Cerebellum (tissue), 4 donors: ENCODE measurements at places on chromosomes 12 and 14. TPM values are rescaled to one million over a fixed set of nuclear protein-coding genes. Genes with fewer than 3 reads are reported as not detected.

The TMEM132C gene
- total RNA-seq: 21.4 TPM

DNA sequence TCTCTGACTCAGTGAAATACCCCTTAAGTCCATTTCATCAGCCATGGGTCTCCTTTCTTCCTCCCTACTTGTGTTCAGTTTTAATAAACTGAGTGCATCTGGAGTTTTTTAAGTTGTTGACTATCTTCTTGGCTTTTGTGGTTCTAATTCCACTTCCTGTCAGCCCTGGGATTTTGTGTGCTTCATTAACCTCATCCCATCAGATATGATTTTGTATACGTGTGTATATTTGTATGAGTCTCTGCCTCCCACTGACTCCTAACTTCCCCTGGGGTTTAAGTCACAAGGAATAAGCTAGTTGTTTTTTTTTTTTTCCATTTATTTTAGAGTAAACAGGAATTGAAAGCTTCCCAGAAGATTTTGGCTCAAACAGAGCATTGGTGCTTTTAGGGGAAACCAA, 62.7 kb downstream of the TTLL5 start:
- no peak for DNase-seq

DNA sequence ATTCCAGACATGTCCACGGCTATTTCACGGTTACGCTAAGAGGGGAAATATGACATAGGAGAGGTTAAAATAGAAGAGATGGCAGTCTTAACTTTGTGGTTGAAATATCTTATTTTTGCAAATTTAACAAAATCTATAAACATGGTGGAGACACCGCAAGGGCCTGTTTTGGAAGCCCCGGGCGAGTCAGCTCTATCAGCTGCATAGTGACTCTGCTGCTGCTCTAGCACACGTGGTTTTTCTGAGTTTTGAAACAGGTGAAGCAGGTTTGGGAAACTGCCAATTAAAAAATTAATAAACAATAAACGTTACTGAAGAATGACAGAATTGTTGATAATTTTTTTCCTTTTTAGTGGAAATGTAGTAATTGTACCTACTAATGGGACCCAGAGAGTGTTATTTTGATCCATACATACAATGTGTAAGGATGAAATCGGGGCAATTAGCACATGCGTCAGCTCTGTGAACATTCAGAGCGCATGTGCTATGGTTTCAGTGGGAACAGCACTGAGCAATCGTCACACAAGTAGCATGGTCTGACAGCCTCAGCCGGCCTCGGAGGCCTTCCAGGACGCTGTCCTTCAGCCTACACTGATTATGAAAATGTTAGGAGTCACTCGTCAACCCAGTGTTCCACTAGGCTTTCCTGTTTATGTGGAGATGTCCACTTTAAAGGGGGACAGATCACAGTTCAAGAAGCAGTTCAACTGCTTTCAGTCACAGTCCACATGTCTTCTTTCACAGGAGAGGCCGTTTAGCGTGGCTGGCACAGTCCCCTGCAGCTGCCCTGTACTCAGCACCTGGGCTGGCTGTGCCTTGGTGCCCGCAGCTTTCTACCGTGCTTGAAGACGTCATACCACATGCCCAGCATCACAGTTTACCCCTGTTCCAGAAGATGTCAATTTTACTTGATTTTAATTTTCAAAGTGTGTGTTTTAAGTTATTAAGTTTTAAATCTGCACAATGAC, 51.8 kb downstream of the MOK start:
- no peak for DNase-seq

The BTG1 gene
- 47.0 TPM for total RNA-seq

GRCh38 chr12:21296348-21296747, 38.4 kb downstream of the SLCO1A2 start:
- no peak for DNase-seq

- no peak for DNase-seq
Measured at GRCh38 chr14:38389681-38390080, 133.8 kb upstream of the CLEC14A start.

DNA sequence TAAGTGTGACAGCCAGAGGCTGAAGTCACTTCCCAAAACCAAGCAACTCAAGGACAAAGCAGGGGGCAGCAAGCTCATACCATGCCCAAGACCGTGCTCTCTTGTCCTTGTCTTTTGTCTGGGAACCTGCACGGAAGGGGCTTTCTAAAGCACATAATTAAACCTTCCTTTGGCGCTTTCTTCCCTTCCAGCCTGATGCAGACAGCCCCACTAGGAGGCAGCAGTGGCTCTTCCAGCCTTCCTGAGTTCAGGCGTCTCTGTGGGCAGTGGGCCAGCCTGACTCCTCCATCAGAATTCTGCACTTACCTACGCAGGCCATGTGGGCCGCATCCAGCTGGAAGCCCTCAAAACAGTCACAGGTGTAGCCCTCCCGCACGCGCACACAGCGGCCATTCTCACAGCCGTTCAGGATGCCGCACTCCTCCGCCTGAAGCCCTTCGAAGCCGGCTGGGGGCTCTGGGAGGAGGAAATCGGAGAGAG, 7.6 kb downstream of the ISCA2 start:
- DNase-seq: peak; percentile 74

DNA sequence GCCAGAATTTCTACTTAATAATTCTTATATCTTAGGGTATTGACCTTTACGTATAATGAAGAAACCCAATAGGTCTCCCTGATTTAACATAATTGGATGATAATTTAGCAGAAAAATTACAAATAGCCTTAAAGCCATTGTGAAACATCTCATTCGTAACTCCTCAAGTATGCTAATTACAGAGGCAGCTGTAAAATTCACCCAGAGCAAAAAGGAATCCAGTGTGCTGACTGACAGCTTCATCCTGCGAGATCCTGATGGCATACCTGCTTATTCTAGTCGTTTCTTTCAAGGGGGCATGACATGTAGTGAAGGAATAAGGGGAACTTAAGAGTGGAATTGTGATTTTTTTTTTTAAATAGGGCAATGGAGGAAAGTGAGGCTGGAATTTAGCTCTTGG, 291.5 kb downstream of the FUT8 start:
- DNase-seq: no peak

GRCh38 chr14:105733081-105734065, 207.0 kb downstream of the TMEM121 start:
- DNase-seq: no peak

GRCh38 chr12:4210183-4210582, 63.4 kb upstream of the CCND2 start:
- no peak for DNase-seq

The RDH16 gene
- 1.1 TPM for total RNA-seq

DNA sequence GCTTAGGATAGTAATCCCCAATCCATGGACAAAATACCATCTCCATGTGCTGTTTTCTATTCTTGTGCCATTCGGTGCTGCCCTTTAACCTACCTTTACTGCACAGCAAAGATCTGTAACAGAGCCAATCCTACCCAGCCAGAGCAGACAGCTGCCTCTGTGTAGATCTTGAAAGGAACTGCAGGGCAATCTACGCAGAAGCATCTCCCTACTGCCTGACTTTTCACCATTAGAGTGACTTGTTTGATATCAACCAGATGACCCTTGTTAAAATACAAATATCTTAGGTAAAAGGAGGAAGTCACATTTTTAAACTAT, 33.9 kb upstream of the PPM1A start:
- DNase-seq: no peak

GRCh38 chr14:85301506-85301905, 228.4 kb upstream of the FLRT2 start:
- DNase-seq: no peak

GRCh38 chr12:120388691-120389481, 19.9 kb upstream of the MSI1 start:
- DNase-seq: no peak

DNA sequence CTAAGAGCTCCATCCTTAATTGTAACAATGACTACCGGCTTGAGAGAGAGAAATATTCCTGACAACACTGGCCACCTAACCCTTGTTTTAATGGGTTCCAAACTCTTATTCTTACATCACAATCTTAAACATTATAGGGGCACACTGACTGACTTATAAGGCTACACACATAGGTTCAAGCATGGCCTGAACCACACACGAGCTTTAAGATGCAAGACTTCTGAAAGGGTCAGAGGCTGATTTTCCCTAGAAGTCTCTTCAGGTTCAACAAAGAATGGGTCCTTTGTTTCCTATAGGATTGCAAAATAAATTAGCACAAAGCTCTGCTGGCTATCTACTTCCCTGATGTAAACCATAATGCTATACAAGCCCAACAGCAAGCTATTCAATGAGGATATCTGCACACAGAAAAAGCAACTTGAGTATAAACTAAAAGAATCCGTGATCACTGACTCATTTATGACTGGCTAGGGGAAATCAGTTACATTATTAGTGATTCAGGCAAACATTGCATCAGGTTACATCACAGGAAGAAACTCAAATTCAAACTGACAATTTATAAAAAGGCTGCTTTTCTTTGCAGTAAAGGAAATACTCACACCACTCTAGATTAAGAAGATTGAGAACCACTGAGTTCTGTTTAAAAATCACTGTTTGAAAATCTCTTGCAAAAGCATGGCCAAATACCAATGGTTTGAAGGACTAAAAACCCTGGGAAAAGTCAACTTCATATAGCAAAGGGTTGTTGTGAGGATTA, 8.5 kb downstream of the BTG1 start:
- DNase-seq: no peak

DNA sequence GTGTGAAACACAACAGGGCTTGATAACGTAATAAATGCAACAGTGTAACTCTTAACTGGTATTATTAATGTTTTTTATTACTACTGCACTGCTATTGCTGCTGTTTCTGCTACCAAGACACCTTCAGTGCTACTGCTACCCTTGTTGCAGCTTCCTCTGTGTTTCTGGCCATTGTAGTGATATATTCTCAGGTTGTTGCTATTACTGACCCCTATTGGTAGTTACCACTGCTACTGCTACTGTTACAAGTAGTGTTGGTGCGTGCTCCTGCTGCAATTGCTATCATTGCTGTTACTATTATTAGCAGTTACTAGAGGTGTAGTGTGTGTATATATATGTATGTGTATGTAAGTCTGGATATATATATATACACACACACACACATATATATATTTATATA, 87.2 kb upstream of the PTPRB start:
- DNase-seq: no peak

DNA sequence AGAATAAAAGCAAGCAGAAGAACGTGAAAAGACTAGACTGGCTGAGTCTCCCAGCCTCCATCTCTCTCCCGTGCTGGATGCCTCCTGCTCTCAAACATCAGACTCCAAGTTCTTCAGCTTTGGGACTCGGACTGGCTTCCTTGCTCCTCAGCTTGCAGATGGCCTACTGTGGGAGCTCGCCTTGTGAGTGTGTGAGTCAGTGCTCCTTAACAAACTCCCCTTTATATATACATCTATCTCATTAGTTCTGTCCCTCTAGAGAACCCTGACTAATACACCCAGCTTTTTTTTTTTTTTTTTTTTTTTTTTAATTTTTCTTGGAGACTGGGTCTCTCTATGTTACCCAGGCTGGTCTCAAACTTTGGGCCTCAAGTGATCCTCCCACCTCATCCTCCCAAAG, 46.9 kb downstream of the ACTN1 start:
- no peak for DNase-seq

The MIPOL1 gene
- total RNA-seq: 31.0 TPM

- peak; percentile 3 for DNase-seq
Measured at GRCh38 chr12:16385782-16386646, 38.6 kb downstream of the MGST1 start.

DNA sequence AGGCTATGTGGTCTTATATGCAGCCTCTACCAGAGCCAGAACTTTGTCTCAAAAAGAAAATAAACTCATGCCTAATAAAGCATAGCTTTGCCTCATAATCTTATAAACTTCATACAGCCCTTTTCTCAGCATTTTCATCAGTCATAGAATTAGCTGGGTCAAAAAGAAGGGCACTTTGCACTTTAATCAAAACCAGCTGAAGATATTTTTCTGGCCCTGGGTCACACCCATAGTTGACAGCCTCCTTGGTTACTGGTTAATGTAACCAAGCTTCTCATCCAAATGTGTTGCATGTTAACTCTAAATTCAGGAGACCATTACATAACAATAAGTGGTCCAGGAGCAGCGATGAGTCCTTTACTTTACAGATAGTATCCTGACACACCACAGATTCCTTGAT, 558.2 kb downstream of the FLRT2 start:
- DNase-seq: no peak

- no peak for DNase-seq
Measured at GRCh38 chr12:53380794-53381730, 1.1 kb downstream of the SP1 start.

GRCh38 chr14:36820111-36820709, 158.6 kb downstream of the PAX9 start:
- no peak for DNase-seq

- DNase-seq: peak; percentile 61
Measured at GRCh38 chr12:22333713-22334409, 646 bp downstream of the ST8SIA1 start.

DNA sequence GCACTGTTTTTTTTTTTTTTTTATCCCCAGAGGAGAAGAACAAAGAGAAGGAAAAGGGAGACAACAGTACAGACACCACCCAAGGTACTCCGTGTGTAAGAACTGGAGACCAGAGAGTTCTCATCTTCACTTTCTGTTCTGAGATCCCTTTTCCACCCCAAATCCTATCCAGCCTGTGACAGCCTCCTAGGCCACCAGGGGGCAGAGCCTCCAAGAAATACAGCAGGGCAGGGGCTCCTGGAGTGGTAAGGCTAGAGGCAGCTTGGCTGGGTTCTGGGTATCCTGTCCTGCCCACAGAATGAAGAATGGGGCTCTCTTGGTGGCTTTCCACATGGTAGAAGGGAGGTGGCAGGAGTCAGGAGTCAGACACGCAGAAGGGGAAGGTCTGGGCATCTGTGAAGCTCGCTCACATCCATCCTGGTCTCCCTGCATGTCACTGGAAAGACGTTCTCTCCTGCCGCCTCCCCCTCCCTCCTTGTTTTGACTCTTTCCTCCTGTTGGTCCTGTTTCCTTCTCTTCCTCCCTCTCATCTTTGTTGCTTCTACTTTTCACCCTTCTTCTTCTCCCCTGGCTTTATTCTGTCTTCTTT, 12.0 kb downstream of the CLSTN3 start:
- DNase-seq: no peak

- no peak for DNase-seq
Measured at GRCh38 chr12:125081427-125081826, 16.2 kb downstream of the AACS start.

GRCh38 chr14:96861568-96862310, 64.6 kb downstream of the VRK1 start:
- DNase-seq: no peak

- DNase-seq: no peak
Measured at GRCh38 chr12:52819731-52820510, 6.0 kb upstream of the KRT4 start.

DNA sequence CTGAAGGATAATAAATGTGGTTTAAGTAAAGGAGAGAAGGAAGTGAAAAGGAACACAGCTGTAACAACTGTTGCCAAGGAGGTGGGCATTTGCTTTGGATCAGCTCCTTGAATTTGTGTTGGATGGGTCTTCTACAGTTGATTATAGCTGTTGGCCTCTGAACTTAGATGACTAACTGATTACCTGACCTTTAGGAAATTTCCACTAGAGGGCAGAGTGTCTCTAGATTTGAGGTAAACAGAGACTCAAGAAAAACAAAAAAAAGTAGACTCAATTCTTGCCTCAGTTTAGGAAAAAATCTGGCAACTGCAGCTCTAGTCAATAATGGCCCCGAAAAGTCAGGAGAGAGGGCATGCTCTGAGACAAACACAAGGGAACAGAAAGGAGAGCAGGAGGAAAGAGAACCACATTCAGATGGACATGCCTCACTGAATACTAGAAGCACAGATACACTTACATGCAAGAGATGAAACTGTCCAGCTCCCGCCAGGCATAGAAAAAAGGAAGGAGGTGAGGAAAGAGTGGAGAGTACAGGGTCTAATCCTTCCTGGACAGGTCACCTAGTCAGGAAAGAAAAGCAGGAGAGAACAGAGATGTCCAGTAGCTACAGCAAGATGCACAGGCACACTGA, 20.6 kb downstream of the COX14 start:
- no peak for DNase-seq

GRCh38 chr14:100116134-100116533, 43.3 kb downstream of the DEGS2 start:
- peak; percentile 92 for DNase-seq
